GM12878 (cell line): ENCODE measurements at places on chromosomes 1 and 21.

GRCh38 chr1:110150330-110151174 is at the start of gene SLC6A17:
SLC6A17 (plus strand) TSS chr1:110150494; CDS start chr1:110166930, 16,436 bp downstream.
- H3K27me3 ChIP-seq, result peaks cover 7% of the 10 kb centered on the region
- no peak within 1 kb of the TSS for H3K27ac ChIP-seq
- no peak for DNase-seq
- H3K4me3 ChIP-seq, result no peak within 1 kb of the TSS

DNA sequence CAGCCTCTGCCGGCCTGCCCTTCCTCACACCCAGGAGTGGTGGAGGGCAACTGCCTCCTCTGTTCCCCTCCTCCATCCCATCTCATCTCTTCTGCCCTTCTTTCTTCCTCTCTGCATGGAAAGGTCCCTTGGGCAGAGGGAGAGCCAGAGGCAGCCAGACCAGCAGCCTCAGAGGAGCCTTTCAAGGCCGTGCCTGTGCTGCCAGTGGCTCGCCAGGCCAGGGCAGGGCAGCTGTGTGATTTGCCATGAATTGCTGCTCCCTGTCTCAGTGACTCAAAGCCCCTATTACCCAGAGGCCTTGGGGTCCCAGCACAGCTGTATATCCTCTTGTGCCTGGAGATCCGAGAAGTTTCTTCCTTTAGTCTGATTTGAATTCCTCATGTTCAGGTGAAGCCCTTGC is 21.9 kb downstream of the TMCC2 start:
- H3K27me3 ChIP-seq, result peaks cover 2% of the 10 kb centered on the region
- no peak overlapping the region for H3K27ac ChIP-seq
- no peaks in the 10 kb centered on the region for H3K4me1 ChIP-seq
- no peak overlapping the region for H3K4me3 ChIP-seq

GRCh38 chr1:199073166-199073565 is 434.3 kb downstream of the PTPRC start:
- no peak overlapping the region for H3K4me3 ChIP-seq
- DNase-seq, result no peak
- H3K27ac ChIP-seq, result no peak overlapping the region
- H3K27me3 ChIP-seq, result no peaks in the 10 kb centered on the region
- peaks cover under 1% of the 10 kb centered on the region; the same call in 1 of the 2 replicates for H3K4me1 ChIP-seq

DNA sequence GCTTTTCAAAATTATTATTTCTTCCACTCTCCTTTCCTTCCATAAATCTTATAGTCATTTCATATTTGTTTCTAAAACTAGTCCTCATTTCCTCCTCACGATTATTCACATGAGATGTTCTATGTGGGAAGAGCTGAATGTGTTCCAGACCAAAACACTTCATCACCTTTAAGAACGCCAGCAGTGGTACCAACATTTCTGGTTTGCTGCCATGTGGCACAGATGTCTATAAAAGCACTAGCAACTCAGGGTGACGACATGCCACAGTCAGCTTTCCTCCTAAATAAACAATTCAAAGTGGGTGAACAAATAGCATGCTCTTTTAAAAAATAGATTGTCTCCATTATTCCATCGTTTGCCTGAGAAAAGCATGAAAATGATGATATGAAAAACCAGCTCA is 1217.8 kb upstream of the ADGRL2 start:
- no peak for DNase-seq
- H3K36me3 ChIP-seq, result no peaks in the 10 kb centered on the region
- H3K27me3 ChIP-seq, result no peaks in the 10 kb centered on the region
- H3K27ac ChIP-seq, result no peak overlapping the region
- H3K4me1 ChIP-seq, result no peaks in the 10 kb centered on the region

DNA sequence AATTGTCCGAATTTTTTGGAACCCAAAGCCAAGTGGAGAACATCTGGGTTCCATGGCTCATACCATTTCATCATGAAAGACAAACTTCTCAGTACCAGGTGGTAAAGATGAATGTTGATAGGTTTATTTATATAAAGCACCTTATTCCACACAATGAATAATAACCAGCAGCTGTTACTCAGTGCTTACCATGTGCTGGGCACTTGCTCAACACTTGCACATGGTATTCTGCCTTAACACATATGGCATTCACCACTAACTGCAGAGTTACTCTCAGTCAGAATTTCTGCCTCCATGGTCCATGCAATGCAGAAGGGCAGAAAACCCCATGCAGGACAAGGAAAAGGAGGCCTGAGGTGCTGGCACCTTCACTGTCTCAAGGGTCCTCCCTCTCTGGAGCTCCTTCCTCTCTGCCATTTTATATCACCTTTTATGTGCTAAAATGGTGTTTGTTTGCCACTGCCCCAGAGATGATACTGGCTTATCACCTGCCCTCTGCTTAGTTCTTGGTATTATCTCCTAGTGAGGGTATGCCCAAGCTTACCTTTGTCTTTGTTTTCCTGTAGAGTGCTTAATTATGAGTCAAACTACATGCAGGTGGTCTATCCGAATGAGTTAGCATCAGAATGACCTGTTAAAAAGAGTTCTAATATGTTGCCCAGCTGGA is 76.7 kb upstream of the ZNF326 start:
- no peak overlapping the region for H3K27ac ChIP-seq
- H3K27me3 ChIP-seq, result no peaks in the 10 kb centered on the region
- no peaks in the 10 kb centered on the region for H3K4me1 ChIP-seq

DNA sequence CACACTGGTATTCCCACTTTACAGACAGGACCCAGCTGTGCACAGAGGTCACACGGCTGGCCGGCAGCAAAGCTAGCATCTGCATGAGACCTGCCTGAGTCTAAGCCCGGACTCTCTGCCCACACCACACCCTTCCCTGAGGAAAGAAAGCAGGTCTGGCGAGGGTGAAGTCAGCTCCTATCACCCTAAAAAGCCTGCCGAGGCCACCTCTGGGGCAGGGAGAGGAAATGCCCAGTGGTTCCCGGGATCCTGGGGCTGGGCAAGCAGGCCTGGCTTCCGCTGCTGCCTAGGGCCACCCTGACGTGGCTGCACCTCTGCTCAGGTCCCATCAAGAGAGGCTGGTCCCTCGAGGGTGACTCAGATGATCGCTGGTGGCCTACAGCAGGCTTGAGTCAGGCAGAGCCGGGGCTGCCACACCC is 42.2 kb downstream of the RAP1GAP start:
- H3K27ac ChIP-seq, result no peak overlapping the region
- H3K4me1 ChIP-seq, result no peaks in the 10 kb centered on the region
- peaks cover 1% of the 10 kb centered on the region for H3K27me3 ChIP-seq
- no peaks in the 10 kb centered on the region for H3K36me3 ChIP-seq

DNA sequence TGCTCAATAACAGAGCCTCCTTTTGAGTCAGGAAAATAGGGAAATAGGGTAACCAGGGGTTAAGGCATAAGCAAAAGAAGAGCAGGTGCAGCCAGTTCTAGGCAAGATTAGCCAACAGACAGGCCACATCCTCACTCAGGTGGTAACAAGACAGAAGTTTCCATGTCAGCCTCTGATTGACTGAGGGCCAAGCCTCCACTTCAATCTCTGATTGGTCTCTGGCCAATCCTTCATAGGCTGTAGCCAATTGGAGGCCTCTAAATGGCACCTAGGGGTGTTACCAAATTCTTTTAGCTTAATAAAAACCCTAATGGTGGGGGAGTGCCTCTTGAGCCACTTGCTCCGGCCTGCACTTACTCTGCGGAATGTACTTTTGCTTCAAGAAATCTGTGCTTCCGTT is 37.2 kb downstream of the LACTBL1 start:
- H3K27ac ChIP-seq, result no peak overlapping the region
- H3K4me3 ChIP-seq, result no peak overlapping the region
- no peaks in the 10 kb centered on the region for H3K36me3 ChIP-seq
- DNase-seq, result no peak
- no peaks in the 10 kb centered on the region for H3K4me1 ChIP-seq

- DNase-seq, result no peak
- no peaks in the 10 kb centered on the region for H3K27me3 ChIP-seq
- H3K4me3 ChIP-seq, result no peak overlapping the region
- H3K27ac ChIP-seq, result no peak overlapping the region
Measured at GRCh38 chr1:92343061-92343460, 44.2 kb downstream of the RPAP2 start.

- H3K4me1 ChIP-seq, result no peaks in the 10 kb centered on the region
- H3K4me3 ChIP-seq, result no peak overlapping the region
- DNase-seq, result no peak
- no peak overlapping the region for H3K27ac ChIP-seq
- no peaks in the 10 kb centered on the region for H3K36me3 ChIP-seq
Measured at GRCh38 chr1:117537291-117537920, 68.4 kb upstream of the TENT5C start.

- H3K4me3 ChIP-seq, result no peak within 1 kb of the TSS
- DNase-seq, result no peak
- H3K27ac ChIP-seq, result no peak within 1 kb of the TSS
- H3K27me3 ChIP-seq, result peaks cover 4% of the 10 kb centered on the region
- H3K36me3 ChIP-seq, result no peaks in the 10 kb centered on the region
Measured at GRCh38 chr1:17539477-17540254, at the start of gene ARHGEF10L. ARHGEF10L (plus strand) TSS chr1:17539698; CDS start chr1:17580596, 40,898 bp downstream.

DNA sequence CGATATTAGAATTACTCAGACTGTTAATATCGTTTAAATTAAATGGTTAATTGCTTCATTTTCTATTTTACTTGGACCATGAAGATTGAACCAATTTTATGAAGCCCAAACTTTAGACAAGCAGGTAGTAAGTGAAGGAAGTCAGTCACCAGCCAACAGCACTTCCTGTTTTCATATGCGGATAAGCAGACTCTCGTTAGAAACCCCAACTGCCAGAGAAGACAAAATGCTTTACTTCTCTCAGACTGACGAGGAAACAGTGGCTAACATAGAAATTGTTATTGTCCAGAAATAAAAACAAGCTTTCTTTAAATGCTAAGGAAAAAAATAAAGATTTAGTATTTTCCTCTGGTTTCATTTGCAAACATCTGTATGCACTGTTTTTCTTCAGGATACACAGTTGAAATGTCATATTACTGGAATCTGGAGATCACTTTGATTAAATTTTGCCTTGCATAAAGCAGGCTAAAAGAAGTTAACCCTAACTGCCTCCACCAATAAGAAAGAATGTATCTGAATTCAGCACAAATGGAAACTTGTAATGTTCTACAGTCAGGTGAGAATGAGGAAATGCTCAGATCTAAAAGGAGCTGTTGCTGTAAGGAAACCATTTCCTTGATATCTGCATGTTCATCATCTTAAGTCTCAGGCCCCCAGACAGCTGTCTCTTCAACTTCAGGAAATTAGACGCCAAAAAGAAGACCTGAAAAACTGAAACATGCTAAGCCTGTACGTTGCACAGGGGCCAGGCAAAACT is 129.8 kb upstream of the SAMSN1 start:
- peak overlapping the region; percentile 79 for H3K27ac ChIP-seq
- H3K36me3 ChIP-seq, result no peaks in the 10 kb centered on the region
- no peaks in the 10 kb centered on the region for H3K27me3 ChIP-seq

- DNase-seq, result no peak
- no peak overlapping the region for H3K27ac ChIP-seq
- no peaks in the 10 kb centered on the region for H3K36me3 ChIP-seq
- H3K4me3 ChIP-seq, result no peak overlapping the region
Measured at GRCh38 chr1:69587391-69587790, 19.7 kb downstream of the LRRC7 start.

- peak; percentile 68 for DNase-seq
- peaks cover 5% of the 10 kb centered on the region for H3K4me1 ChIP-seq
- H3K27ac ChIP-seq, result no peak overlapping the region
- no peak overlapping the region for H3K4me3 ChIP-seq
- no peaks in the 10 kb centered on the region for H3K27me3 ChIP-seq
- no peaks in the 10 kb centered on the region for H3K36me3 ChIP-seq
Measured at GRCh38 chr21:35189077-35189863, 140.2 kb upstream of the RUNX1 start.
